ENCODE measurements at places on chromosomes 2 and 18. TPM values are rescaled to one million over a fixed set of nuclear protein-coding genes. Genes with fewer than 3 reads are reported as not detected.

LIMS3 gene
- 6.9 TPM for total RNA-seq

DNA sequence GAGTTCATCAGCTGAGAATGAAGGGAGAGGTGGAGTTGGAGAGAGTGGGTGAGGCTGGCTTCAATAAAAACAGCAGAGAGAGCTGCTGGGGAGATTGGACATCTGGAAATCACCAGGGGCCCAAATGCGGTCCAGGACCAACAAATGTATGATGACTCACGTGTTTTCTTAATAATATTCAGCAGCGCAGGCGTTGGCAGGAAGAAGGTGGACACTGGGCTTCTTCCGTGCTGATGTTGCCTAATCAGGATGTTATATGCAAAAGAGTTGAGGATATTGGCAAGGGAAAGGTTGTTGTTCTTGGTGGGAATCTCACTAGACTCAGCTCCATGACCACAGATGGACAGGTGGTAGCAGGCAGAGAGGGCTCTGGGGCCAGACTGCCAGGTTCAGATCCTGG lies 12.8 kb upstream of the PLA2R1 start:
- DNase-seq, result no peak

DNA sequence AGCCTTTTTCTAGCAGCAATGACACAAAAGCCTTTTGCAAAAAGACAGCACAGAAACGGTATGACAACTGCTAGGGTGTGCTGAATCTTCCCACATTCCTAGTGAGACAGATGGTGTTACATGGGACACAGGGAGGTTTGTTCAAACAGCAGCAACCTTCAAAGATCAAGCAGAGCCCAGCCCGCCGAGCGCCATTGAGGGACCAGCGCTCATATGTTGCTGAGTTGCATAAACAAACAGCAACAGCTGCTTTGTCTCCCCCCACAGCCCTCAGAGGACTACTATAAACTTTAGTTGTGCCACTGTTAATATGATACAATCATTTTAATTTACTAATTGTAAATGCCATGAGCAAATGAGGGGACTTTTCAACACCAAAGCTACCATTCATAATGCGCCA lies 117.7 kb downstream of the ZEB2 start:
- DNase-seq, result no peak

- DNase-seq, result no peak
These were observed 177.9 kb downstream of the DNAH6 start for GRCh38 chr2:84694088-84694622.

REG3G gene
- total RNA-seq, result 0.50 TPM

GRCh38 chr2:120456867-120457266 lies 110.9 kb downstream of the INHBB start:
- no peak for DNase-seq

MARCO gene
- 0.59 TPM for total RNA-seq

DNA sequence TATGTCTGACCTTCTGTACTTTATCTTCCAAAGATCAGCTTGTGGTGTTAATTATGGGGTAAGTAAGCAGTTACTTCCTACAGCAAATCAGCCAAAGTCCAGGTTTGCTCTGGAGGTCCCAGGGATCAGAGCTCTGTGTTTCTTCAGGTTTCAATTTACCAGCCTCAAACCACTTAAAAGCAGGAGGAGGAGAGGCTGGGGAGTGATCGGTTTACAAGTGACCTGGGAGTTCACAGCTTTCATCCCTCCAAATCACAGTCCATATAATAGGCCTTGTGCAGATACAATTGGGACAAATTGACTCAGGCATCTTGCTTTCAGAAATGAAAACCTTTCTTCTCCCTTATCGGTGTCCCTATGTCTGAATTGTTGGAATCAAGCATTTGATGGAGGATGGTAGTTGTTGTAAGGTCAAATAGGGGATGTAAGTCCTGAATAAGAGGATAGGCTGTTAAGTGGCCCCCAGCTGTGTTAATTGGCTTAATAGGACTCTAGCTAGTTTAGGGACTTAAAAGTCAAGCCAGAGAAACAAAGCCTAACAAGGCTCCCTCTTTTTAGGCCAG lies 188.0 kb upstream of the NT5C1B start:
- no peak for DNase-seq

DNA sequence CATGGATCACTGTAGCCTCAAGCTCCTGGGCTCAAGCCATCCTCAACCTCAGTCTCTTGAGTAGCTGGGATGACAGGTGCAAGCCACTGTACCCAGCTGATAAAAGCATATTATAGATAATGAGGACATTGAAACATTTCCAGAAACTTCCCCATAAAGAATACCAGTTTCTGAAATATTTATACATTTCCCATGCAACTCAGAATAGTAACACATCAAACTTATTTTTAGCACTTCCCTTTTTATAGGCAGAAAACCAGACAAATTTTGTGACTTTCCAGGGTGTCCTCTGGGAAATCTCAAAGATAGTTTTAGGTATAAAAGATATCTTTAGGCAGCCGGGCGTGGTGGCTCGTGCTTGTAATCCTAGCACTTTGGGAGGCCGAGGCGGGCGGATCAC lies 25.1 kb upstream of the DPYSL5 start:
- DNase-seq, result no peak

GRCh38 chr18:75246721-75247610 lies 36.4 kb downstream of the TSHZ1 start:
- peak; percentile 64 for DNase-seq

DNA sequence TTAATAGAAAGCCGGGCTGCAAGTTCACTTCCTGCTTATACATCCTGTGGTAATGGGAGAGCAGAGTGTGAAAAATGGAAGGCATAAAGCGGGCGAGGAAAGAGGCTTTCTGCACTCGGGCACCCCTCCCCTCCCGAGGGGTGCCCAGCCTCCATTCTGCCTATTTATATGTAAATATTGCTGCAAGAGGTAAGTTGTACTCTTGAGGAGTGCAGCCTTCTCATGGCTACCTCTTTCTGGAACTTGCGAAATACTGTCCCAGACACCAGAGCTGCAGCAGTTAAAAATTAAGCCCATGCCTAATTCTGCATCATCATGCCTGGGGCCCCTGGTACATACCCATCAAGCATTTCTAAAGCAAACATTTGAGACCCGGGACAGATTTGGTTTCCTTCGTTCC lies 156.0 kb downstream of the GBX2 start:
- no peak for DNase-seq

ONECUT2 gene
- 0.99 TPM for total RNA-seq

GRCh38 chr2:18104595-18105224 lies 226.2 kb downstream of the KCNS3 start:
- DNase-seq, result no peak

DNA sequence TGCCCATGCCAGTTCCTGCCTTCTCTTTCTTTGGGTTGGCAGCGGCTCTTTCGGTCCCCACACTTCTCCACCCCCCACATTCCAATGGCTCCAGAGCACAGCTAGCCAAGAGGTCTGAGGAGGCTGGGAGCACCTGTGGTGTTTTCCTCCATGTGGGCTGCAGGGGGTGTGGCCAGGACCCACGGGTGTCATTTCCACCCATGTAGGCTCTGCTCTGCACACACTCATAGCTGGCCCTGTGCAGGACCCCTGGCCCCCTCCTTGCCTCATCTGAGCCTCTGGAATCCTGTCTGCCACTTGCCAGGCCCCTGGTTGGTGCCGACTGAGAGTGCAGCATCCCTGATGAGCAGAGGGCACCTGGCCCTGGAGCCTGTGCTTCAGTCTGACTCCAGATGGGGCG lies 46.3 kb downstream of the DYSF start:
- no peak for DNase-seq

MTCL1 gene
- total RNA-seq, result 11.3 TPM

DNA sequence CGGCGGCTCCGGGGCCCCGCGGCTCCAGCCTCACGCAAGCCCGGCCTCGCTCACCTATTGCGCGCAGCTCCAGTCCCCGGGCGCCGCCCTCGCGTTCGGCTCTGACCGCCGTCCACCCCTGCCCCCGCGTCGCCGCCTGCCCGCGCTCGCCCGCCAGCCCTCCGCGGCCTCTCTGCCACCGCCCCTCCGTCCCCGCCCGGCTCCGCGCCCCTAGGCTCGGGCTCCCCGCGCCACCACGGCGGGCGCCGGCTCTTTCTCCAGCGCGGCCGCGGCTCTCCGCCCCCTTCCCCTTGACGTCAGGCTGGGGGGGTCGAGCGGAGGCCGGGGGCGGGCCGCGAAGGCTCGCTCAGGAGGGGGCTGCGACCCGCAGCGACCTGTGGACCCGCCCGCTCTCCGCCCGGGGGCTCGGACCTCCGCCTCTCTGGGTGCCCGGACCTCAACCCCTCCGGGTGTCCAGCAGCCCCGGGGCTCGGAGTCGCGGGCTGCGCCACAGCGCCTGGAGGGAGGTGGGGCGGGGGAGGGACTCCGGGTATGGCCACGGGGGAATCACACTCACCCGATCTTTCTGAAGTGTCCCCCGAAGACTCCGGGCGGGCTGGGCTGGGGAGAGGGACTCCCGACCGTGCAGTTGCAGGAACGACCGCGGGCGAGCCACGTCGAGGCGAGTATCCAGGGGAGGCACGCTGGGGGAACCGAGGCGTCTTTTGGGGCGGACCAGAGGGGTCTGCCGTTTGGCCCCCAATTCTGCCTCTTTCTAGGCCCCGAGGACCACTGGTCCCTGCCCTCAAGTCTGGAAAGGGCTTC lies at the start of gene SEMA4C:
Gene SEMA4C (minus strand): TSS at position 259 of the 804 bp plus-strand sequence. CDS start 2,194 bp downstream, outside the sequence.
- no peak for DNase-seq

DNA sequence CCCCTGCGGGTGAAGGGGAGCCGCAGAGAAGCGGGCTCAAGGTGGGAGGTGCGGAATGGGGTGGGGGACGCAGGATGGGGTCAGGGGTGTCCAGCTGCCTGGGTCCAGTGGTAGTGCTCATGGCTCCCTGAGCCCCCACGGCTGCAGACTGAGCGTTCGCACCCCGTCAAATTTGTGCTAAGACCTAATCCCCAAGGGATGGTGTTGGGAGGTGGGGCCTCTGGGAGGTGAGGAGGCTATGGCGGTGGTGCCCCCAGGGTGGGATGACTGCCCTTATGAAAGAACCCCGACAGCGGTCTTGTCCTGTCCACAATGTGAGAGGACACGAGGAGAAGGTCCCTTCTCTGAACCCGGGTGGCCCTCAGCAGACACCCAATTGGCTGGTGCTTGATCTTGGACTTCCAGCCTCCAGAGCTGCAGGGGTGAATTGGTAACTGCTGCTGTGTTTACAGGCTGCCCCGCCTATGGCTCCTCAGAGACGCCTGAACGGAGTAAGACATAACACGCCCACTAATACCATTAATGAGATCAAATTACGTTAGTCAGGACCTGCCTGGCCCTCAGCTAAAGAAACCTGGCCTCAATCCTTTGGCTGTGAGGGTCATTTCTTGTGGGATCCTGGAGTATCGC lies 42.6 kb downstream of the PXDN start:
- DNase-seq, result no peak

DNA sequence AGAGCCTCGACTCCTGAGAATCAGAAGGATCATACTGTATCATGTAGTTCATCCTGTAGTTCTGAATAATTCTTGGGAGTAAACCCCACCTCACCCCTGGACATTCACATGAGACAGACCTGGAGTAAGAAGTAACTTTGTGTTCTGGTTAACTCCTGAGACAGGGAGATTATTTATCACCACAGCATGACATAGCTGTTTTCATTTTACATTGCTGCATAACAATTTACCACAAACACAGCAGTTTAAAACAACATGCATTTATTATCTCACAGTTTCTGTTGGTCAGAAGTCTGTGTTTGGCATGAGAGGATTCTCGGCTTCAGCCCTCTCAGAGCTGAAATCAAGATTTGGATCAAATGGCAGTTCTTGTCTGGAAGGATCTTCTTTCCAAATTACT lies 855.8 kb upstream of the FANCL start:
- DNase-seq, result no peak

- no peak for DNase-seq
These were observed 13.5 kb downstream of the KCNIP3 start for GRCh38 chr2:95310651-95311050.

CABYR gene
- total RNA-seq, result 9.1 TPM

- peak; percentile 62 for DNase-seq
These were observed 86.6 kb downstream of the ITGB1BP1 start for GRCh38 chr2:9336576-9337314.

LRP2 gene
- total RNA-seq, result 2.3 TPM

STPG4 gene
- total RNA-seq, result not detected

- DNase-seq, result no peak
These were observed 52.2 kb upstream of the NFE2L2 start for GRCh38 chr2:177316756-177317155.

DNA sequence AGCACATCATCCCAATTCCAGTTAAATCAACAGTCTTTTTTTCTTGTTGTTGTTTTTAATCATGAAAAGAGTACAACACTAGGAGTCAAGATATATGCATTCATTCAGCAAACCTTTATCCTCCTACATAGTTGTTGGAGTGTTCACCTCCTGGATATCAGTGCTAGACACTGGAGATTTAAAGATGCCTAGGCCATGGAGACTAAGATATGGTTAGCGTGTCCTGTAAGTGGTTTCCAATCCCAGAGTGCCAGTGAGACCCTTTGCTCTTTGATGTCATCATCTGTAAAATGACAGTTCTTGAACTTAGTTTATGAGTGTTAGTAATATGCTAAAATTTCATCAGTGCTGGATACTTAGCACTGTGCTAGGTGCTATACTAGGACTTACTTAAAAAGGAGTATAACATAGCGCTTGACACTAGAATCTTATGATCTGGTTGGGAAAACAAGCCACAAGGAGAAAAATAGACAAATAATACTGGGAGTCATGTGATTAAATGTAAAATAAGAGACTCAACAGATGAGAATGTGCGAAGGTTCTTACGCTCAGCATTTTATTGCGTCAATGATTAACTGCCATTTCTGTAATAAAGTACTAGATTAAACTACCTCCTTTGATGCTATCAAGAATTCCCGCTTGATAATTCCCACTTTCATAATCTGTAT lies 31.5 kb downstream of the BABAM2 start:
- DNase-seq, result no peak

GRCh38 chr2:240491483-240491882 lies 56.0 kb downstream of the GPC1 start:
- DNase-seq, result no peak

MPP4 gene
- total RNA-seq, result 0.89 TPM

TCF23 gene
- total RNA-seq, result not detected

YES1 gene
- total RNA-seq, result 63.3 TPM

Measured in spinal cord (tissue), 10 donors.